ENCODE measurements at places on chromosomes 2 and 18. TPM values are rescaled to one million over a fixed set of nuclear protein-coding genes. Genes with fewer than 3 reads are reported as not detected.

- no peak for DNase-seq
- no peak overlapping the region for H3K27ac ChIP-seq
- peaks cover 48% of the 10 kb centered on the region for H3K4me1 ChIP-seq
- H3K4me3 ChIP-seq = no peak overlapping the region
- H3K36me3 ChIP-seq = no peaks in the 10 kb centered on the region
These were observed 146.9 kb upstream of the POU3F3 start for GRCh38 chr2:104707056-104707455.

- peak; percentile 94 for DNase-seq
- no peaks in the 10 kb centered on the region for H3K36me3 ChIP-seq
- H3K27ac ChIP-seq = no peak overlapping the region
- H3K27me3 ChIP-seq = peaks cover 93% of the 10 kb centered on the region
- H3K4me3 ChIP-seq = peak overlapping the region; percentile 67
- H3K4me1 ChIP-seq = peaks cover 22% of the 10 kb centered on the region
These were observed 1.8 kb upstream of the SATB2 start for GRCh38 chr2:199459286-199460100.

DNA sequence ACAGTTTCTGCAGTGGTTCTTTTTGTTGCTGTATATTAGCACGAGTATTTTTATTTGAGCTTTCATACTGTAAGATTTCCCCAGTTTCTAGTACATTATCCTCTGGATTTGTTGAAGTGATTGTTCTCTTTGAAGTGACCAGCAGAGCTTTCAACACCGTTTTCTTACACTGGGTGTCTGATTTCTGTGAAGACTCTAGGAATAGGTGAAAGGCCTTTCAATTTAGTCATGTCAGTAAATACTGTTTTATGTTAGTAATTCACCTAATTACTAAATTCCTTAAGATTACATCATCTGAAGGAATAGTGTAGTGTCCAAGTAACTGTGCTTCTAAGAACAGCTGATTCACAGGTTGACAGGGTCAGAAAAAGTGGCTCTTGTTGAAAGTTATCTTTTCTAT is 2.3 kb downstream of the PPM1B start:
- peak; percentile 8 for DNase-seq
- H3K27ac ChIP-seq = no peak overlapping the region
- no peaks in the 10 kb centered on the region for H3K36me3 ChIP-seq
- H3K27me3 ChIP-seq = no peaks in the 10 kb centered on the region
- H3K4me3 ChIP-seq = peak overlapping the region; percentile 97

The GPR39 gene
- total RNA-seq = 1.4 TPM

Measured in neural progenitor cell (in vitro differentiated cells).